ENCODE measurements at places on chromosomes 13 and 19. TPM values are rescaled to one million over a fixed set of nuclear protein-coding genes. Genes with fewer than 3 reads are reported as not detected.

ZNF493 gene
- total RNA-seq: 15.5 TPM

ZNF527 gene
- 4.4 TPM for total RNA-seq

PCDH9 gene
- 90.6 TPM for total RNA-seq

IZUMO2 gene
- not detected for total RNA-seq

KLK6 gene
- total RNA-seq: not detected

STOML3 gene
- not detected for total RNA-seq

DNA sequence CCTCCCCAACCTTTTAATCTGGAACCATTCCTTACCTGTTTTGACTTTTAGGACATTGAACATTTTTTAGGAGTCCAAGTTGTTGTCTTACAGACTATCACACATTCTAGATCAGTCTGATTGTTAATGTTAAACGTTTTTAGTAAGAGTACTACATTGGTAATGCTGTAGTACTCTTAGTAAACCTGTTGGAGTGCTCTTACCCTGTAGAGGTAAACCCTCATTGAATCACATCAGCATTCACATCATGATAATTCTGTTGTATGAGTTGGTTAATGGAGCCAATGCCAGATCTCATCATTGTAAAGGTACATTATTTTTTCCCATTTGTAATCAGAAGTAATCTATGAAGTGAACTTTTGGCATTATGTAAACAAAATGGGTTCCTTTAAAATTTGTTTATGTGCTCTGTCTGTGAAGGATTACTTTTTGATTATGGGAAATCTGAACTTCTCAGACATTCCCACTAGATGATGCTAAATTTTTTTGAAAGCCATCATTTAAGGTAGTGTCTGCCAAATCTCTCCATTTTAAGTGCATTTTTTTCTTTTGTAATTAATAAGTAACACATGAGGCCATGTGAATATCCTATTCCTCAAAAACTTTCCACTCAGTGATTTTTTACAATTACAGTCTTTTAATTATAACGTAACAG lies 55.2 kb downstream of the VWA8 start:
- DNase-seq: peak; percentile 42

GRCh38 chr13:37029617-37030016 lies 29.0 kb downstream of the EXOSC8 start:
- no peak for DNase-seq

DNA sequence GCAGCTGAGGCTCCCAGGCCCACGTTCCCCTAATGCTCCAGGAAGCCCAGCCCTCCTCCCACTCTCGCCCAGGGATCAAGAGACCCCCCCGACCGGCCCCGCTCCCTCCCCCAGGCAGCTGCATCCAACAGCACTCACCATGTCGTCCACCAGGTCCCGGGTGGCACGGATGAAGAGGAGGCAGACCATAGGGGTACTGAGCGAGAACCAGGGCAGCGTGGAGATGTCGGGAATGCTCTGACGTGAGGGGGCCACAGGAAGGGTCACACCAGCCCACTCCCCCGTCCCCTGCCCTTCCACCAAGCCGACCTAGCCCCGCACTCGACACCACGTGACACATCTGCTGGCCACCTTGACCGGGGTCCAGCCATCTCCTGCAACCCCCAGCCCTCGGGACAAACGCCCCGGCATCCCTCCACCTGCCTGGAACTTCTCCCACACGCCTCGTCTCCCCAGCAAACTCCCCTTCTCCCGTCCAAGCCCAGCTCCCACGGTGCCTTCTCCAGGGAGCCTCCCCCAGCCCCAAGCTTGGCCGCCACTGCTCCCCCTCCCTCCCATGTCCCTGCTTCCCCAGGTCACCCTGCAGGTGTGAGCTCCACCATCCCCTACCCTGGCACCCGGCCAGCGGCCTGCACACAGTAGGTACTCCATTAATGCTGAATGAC lies 4.9 kb downstream of the ATP8B3 start:
- no peak for DNase-seq

DNA sequence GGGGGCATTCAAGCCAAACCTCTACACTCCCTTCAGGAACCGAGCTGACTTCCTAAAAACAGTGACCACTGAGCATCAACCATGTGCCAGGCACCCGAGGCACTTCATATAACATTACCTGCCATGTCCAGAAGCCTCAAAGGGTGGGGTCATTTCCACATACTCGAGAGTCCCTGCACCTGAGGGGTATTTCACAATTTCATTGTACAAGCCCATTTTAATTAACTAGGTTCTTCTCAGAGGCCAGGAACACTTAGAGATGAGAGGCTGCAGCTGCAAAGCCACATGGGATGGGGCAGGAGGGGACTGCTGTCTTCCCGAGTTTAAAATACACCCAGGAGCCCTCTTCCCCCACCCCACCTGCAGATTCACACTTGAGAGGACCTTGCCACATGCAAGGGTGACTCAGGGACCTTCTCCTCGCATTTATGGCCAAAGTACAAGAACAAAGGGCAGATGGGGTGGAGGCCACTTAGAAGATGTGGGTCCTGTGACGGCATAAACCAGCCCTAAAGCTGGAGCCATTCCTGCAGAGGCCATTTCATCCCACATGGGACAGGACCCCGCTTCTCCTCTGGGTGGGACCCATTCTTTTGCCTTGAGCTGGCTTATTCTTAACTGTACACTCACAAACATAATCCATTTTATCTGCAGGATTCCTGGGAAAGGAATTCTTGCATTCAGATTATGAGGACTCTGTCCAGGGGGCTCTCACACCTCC lies 43.9 kb downstream of the RAB20 start:
- no peak for DNase-seq

DNA sequence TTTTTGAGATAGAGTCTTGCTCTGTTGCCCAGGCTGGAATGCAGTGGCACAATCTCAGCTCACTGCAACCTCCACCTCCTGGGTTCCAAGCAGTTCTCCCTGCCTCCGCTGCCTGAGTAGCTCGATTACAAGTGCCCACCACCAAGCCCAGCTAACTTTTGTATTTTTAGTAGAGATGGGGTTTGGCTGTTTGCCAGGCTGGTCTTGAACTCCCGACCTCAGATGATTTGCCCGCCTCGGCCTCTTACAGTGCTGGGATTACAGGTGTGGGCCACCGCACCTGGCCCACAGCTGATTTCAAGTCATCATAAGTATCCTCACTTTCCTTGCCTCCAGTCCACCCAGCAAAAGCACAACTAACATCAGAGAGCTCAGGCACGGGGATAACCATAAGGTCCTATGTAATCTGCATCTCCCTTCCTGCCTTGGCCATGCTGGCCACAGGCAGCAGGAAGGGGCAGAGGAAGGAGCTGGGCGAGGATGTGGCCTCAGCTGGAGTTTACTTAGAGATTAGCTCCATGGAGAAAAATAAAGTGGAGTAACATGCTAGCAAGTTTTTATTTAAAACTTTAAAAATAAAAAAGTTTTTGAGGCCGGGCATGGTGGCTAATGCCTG lies 22.9 kb upstream of the ADGRE1 start:
- no peak for DNase-seq

GRCh38 chr13:25978961-25979360 lies 72.9 kb downstream of the SHISA2 start:
- DNase-seq: no peak

GRCh38 chr13:87925006-87925405 lies 253.8 kb downstream of the SLITRK5 start:
- DNase-seq: no peak

Measured in LHCN-M2 (cell line).